NCI-H1417 (cell line): ENCODE measurements at places on chromosomes 1 and 21.

GRCh38 chr1:204307334-204307883 lies 52.3 kb downstream of the PLEKHA6 start:
- peak; percentile 48 for DNase-seq

GRCh38 chr1:206636671-206637070 lies 1.3 kb downstream of the DYRK3 start:
- DNase-seq, result no peak

GRCh38 chr1:165842671-165843129 lies 15.3 kb downstream of the UCK2 start:
- DNase-seq, result peak; percentile 44

GRCh38 chr1:2861988-2862813 lies 60.7 kb upstream of the TTC34 start:
- no peak for DNase-seq

DNA sequence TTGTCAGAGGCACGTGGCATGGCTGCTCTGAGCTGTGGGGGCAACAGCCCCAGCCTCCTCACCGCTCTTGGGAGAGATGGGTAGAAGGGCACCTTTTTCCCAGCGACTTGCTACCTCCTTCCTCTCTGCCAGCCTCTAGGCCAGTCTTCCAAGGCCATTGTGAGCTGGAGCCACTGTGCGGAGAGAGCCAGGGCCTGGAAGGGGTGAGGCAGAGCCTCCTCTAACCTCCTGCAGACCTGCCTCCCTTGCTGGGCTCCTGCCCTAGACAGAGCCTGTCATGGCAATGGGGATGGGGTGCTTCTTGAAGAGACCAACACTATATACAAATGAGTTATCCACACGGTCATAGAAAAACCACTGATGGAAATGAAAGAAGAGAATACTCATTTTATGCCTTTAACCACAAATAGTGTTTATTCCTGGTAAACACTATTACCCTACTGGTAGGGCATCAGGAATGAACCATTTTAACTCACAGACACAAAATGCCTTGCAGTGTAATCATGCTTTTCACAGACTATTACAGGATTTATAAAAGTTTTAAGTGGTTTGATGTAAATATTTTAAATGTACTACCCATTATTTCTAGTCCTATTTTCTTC lies 5.0 kb upstream of the IGFN1 start:
- no peak for DNase-seq

- DNase-seq, result no peak
Measured at GRCh38 chr1:160346463-160346862, 3.3 kb downstream of the NCSTN start.

DNA sequence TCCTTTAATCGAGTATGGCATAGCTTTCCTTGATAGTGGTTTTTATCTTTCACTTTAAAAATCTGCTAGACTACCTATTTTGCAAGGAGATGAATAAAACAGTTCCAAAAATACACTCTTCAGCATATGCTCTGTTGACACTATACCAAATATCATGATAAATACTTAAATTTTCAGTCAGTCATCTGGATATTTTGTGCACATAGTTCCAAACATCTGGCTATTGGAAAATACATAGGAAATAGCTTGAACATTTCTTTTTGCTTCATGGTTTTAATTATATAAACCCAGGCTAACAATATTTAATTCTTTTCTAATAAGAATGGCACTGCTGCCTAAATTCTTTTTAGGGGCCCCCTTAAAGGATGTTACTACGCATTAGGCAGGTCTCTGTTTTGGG lies 342.1 kb downstream of the NEGR1 start:
- no peak for DNase-seq

- no peak for DNase-seq
Measured at GRCh38 chr1:186231861-186232436, 143.1 kb downstream of the TPR start.

DNA sequence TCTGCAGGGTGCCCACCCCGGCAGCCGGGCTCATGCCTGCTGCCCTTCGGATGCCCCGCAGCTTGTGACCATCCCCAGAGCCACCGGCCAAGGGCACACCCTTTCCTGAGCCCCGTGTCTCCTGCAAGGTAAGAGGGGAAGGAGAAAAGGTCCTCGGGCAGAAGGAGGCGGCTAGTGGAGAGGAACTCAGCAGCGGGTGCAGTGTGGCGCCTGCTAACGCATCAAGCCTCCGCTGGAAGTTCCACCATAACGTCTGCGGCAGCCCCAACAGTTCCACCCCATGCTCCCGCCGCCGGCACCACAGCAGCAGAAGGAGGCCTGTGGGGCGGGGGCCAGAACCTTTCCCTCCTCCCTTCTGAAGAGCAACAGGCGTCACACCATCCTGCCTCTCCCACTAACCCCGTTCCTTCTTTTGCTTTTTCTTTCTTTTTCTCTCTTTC lies 990 bp downstream of the VWA5B1 start:
- DNase-seq, result no peak

DNA sequence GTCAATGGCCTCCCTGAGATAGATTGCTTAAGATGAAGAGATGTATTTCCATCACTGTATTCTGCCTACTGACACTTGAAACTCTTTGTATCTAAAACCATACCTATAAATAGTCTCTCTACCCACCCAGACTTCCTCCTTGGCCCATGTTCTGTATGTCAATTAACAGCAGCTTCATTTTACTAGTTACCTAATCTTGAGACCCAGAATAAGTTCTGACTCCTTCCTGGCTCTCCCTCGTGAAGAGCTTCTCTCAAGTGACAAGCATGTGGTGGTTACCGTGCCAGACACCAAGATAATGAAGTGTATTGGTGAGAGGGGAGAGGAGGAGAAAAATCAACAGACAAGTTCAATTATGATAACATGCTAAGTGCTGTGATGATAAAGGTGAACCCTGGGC lies 128.8 kb upstream of the RAVER2 start:
- DNase-seq, result no peak

DNA sequence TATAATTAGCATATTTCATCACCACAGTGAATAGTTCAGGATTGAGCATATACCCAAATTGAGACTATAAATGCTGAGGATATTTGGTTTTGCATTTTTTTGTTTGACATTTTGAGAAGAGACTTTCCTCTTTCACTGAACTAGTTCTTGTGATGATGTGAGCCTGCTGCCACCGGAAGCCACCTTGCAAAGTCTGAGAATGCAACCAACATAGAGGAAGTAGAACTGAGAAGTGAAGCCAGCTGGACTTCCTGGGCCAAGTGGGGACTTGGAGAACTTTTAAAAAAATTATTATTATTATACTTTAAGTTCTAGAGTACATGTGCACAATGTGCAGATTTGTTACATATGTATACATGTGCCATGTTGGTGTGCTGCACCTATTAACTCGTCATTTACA lies 102.3 kb downstream of the RPE65 start:
- no peak for DNase-seq

DNA sequence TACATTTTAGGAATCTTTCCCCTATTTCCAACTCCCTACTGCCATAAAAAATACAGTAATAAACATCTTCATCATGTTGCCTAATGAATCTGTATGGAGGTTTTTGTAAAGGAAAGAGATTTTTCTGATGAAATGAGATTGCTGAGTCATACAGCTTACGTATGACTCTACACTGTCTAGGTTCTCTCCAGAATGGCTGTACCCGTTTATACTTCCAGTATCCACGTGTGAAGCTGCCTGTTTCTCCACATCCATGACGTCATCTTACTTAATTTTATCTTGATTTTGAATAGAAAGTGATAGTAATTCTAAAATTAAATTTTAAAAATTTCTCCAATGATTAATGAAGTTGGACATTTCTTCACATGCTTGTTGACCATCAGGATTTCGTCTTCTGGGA lies 103.7 kb downstream of the COQ8A start:
- no peak for DNase-seq

DNA sequence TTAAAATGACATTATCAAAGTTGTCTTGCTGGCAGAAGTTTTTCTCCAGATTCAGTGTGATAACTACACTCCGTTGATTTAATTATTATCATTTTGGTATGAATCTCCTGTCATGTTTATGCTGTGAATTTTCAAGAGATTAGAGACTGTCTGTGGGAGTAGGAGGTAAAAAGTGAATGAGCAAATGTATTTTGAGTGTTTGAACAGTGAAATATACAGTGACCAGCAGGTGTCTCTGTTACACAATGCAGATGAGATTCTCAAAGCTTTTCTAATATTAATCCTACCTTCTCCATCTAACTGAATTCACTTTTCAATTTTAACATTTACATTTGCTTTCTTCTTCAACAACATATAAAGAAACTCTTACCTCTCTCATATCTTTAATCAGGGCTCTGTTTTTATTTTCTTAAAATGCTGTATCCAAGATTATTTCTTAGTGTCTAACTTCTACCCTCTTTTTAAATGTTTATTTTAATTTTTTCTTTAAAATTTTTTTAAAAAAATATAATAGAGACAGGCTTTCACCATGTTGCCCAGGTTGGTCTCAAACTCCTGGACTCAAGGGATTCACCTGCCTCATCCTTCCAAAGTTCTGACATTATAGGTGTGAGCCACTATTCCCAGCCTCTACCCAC lies 20.9 kb upstream of the HSPA13 start:
- DNase-seq, result peak; percentile 23

DNA sequence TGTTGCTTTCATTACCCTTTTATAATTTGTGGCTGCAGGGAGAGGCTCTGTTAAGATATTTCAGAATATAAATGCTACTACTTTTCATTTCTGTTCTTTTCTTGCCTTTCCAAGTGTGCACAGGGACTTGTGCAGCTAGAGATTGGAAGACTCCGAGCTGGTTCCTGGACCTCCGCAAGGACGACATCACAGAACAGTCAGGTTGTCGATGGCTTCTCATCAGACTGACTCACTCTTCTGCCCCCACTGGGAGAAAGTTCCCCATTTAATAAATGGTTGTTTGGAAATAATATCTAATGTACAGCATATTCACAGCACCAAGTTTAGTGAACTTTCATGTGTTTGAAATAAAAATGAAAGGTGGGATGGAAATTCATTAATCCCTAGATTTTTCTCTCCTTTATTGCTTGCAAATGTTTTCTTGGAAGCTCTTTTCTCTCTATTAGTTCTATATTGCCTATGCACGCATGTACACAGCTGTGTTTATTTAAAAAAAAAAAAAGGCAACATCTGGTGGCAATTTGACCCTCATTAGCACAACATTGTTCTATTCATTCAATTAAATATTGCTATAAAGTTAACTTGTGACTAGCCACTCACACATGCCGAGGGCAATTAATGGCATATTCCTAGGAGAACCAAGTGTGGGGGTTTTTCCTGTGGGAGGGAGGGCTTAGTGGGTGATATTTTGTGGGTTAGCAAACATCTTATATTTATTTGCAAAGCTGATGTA lies 77.5 kb upstream of the L1TD1 start:
- DNase-seq, result peak; percentile 29

GRCh38 chr1:163820766-163821165 lies 499.0 kb downstream of the NUF2 start:
- no peak for DNase-seq

- no peak for DNase-seq
Measured at GRCh38 chr1:58997637-58998036, 213.8 kb upstream of the JUN start.

DNA sequence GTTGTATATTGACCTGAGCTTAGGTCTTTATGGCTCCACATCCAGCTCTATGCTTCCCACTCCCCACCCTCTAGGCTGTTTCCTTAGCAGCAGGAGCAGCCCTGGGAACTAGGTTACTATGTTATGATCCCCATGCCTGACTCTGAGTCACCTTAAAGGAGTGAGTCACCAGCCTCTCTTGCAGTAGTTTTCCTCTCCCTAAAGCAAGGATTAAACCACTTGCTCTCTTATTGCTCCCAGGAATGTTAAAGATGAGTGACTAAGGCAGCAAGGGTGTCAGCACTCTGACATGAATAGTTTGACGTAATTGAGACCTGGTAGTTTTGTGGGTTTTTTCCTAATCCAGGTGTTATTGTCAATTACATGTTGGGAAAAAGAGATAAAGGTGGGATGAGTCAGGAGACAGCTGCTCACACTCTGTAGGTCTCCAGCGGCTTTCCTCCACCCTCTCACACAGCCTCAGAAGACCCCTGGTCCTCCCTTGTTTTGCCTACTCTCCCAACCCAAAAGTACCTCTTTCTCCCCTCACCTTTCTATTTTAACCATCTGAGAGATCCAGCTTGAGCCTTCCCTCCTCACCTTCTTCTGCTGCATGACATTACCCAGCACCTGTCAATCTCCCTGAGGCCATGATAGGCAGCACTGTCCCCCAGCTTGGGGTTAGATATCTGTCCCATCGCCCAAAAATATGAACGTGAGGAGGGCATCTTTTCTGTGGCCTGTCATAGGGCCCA lies 369.1 kb upstream of the VAMP3 start:
- DNase-seq, result peak; percentile 9

GRCh38 chr1:207848234-207848633 lies 62.7 kb downstream of the CD34 start:
- no peak for DNase-seq

DNA sequence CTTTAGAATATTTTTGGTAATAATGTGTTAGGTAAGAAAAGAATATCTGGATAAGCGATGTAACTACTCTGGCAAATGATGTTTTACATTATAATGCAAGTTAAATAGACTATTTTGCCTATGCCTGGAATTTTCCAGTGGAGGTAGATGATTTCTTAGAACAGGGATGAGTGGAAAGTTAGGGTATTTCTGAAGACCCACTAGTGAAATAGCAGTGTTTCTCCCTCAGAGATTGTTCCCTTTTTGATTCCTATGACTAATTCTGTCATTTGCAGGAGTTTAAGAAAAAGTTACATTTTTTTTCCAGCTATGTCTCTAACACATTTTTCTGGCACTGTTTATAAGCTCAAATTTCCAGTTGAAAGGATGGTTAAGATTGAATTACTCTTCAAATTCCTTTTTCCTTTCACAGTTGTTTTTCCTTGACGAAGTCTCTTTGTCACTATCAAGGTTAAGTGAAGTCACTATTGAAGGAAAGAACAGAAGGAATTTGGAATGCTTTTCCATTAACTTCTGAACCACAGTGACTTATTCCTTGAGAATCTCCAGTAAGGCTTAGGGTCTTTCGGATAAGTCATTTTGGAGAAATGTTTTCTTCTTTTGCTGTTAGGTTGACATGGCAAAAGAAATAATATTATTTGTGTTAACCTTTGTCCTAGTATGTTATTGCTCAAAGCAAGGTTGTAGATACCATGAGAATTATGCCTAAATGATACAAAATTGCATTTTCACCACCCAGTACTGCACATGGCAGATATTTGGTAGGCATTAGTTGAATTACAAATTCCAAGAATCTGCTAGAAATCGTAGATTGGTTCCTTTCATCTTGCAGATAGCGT lies 42.9 kb upstream of the ZNF326 start:
- DNase-seq, result no peak

DNA sequence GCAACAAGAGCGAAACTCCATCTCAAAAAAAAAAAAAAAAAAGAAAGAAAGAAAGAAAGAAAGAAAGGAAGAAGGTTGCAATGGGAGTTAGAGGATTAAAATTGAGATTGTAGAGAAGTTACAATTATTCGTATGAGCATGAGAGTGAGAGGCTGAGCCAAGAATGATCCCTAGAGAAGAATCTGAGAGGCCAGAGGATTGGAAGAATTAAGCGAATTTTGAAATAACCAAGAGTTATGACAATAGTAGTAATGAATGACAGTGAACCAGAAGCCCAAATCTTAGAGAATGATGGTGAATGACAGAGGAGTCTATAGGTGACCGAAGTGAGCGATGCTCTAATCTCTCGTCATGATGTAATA lies 369 bp upstream of the ZYG11B start:
- DNase-seq, result no peak
